ENCODE measurements at places on chromosomes 12 and 14.

GRCh38 chr12:123024819-123025391, 44.4 kb downstream of the ARL6IP4 start:
- no peak for DNase-seq

GRCh38 chr14:30078811-30079402, 151.3 kb upstream of the PRKD1 start:
- no peak for DNase-seq

DNA sequence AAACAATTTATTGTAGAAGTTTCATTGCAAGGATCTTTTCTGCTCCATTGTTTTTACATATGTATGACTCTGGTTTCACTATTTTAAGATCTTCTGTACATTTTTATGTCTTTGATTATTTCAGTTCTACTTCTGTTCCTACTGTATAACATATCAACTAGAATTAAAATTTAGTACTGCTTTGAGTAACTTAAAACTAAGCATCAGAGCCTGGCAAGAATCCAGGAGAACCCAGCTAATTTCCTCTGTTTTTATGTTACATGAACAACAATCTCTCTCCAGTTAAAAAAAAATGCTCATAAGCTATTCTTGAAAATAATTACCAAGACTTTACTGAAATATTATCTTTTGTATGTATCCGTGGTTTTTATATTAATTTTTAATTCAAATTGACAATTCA, 370.7 kb downstream of the TMTC2 start:
- DNase-seq, result no peak

DNA sequence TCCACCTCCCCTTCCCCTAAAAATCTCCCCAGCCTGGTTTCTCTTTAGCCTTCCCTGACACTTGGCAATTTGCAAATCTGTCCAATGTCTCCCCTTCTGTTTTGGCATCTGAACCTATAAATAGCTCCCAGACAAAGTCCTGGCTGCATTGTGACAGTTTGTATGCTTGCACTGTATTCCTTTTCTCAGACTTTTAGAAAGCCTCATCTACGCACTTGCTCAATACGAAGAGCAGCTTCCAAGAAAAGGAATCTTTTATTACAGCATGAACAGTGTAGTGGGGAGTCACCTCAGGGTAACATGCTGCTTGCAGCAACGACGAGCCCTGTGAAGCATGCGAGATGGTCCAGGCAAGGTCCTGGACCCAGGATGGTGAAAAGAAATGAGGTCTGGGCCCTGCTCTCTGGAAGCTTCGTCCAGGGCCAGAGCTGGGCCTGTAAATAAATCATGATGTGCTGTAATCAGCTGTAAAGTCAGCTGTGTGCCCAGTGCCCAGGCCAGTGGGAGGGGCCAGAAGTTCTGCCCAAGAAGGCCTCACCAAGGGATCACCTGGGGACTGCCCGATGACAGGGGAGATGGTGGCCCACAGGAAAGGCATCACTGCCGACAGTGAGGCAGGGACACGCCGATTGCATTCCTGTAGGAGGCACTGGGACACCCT, 88.3 kb downstream of the RIN3 start:
- no peak for DNase-seq

Data from naive B cell (primary cell).